Activated CD4-positive, alpha-beta memory T cell treated with anti-CD3 and anti-CD28 coated beads, Interleukin-2, amount 10 ng/mL, durations not matched to agents 7 days and 5 days (primary cell): ENCODE measurements at places on chromosomes 1 and 21.

GRCh38 chr21:35933466-35933865 lies 126.9 kb downstream of the SETD4 start:
- H3K27me3 ChIP-seq = no peaks in the 10 kb centered on the region
- no peak overlapping the region for H3K4me3 ChIP-seq
- no peak overlapping the region for H3K27ac ChIP-seq
- H3K4me1 ChIP-seq = no peaks in the 10 kb centered on the region
- H3K36me3 ChIP-seq = no peaks in the 10 kb centered on the region

- H3K27me3 ChIP-seq = peaks cover 7% of the 10 kb centered on the region
- no peaks in the 10 kb centered on the region for H3K36me3 ChIP-seq
- H3K4me1 ChIP-seq = no peaks in the 10 kb centered on the region
- DNase-seq = no peak
These were observed 29.6 kb downstream of the KCNN3 start for GRCh38 chr1:154840269-154841176.

- no peak for DNase-seq
- H3K27ac ChIP-seq = no peak overlapping the region
- H3K36me3 ChIP-seq = peaks cover 66% of the 10 kb centered on the region
- H3K27me3 ChIP-seq = no peaks in the 10 kb centered on the region
- no peak overlapping the region for H3K4me3 ChIP-seq
- H3K4me1 ChIP-seq = peaks cover 10% of the 10 kb centered on the region
These were observed 14.5 kb upstream of the AXDND1 start for GRCh38 chr1:179351281-179351680.

GRCh38 chr21:44331650-44332307 lies 7.4 kb downstream of the CFAP410 start:
- no peak overlapping the region for H3K27ac ChIP-seq
- no peaks in the 10 kb centered on the region for H3K4me1 ChIP-seq
- no peaks in the 10 kb centered on the region for H3K27me3 ChIP-seq
- DNase-seq = no peak
- H3K36me3 ChIP-seq = peaks cover 3% of the 10 kb centered on the region
- H3K4me3 ChIP-seq = no peak overlapping the region

DNA sequence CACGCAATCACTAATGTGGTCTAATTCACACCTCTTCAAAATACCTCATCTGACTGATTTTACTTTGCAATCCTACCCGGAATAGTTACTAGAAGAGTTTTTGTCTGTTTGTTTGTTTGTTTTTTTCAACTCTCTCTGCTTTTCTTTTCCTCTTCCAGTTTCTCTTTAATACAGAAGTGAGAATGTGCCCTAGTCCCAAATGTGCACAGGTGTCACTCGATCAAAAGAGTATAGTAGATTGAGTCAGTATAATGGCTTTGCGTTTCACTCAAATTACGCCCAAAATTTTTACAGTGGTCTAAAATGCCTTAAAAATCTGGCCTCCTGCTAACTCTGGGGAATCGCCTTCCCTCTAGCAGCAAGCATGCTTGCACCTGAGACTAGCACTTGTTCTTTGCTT lies 1536.8 kb downstream of the KCNT2 start:
- no peaks in the 10 kb centered on the region for H3K4me1 ChIP-seq
- H3K36me3 ChIP-seq = no peaks in the 10 kb centered on the region
- no peak for DNase-seq
- no peaks in the 10 kb centered on the region for H3K27me3 ChIP-seq

GRCh38 chr21:45187646-45188045 lies 100.0 kb downstream of the POFUT2 start:
- H3K36me3 ChIP-seq = peaks cover 82% of the 10 kb centered on the region
- H3K4me3 ChIP-seq = no peak overlapping the region
- H3K27ac ChIP-seq = no peak overlapping the region
- DNase-seq = no peak
- no peaks in the 10 kb centered on the region for H3K4me1 ChIP-seq
- H3K27me3 ChIP-seq = no peaks in the 10 kb centered on the region

DNA sequence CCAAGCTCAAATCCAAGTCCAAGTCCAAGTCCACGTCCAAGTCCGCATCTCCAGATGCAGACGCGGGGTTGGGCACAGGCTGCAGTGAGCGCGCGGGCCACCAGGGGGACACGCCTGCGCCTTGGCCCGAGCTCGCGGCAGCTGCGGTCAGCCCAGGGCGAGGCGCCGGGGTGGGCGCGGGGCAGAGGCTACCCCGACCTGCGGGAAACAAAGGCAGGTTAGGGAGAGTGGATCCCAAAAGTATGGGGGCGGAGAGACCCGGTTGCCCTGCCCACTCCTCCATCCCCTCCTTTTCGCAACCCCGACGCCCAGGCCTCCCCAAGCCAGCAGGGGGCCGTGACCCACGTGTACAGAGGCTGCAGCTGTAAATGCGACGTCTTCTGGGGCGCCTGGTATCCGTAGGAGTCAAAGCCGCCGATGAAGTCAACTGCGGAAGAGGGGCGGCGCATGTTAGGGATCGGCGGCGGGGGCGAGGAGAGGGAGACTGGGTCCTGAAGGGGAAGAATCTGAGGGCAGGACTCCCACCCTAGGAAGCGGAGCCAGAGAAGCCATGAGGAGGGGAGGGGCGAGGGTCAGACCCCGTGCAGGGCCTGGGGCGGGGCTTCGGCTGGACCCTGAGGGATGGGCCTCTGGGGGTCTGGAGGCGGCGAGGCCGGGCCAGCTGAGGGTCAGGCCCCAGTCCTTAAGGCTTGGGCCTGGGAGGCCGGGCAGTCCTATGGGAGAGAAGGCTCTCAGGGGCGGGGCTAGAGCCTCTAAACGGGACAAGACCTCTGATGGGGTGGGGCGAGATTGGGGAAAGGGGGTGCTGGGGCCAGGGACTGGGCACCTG lies 58.0 kb downstream of the NKAIN1 start:
- no peak overlapping the region for H3K27ac ChIP-seq
- no peak overlapping the region for H3K4me3 ChIP-seq
- peak; percentile 60 for DNase-seq
- peaks cover 35% of the 10 kb centered on the region for H3K27me3 ChIP-seq

DNA sequence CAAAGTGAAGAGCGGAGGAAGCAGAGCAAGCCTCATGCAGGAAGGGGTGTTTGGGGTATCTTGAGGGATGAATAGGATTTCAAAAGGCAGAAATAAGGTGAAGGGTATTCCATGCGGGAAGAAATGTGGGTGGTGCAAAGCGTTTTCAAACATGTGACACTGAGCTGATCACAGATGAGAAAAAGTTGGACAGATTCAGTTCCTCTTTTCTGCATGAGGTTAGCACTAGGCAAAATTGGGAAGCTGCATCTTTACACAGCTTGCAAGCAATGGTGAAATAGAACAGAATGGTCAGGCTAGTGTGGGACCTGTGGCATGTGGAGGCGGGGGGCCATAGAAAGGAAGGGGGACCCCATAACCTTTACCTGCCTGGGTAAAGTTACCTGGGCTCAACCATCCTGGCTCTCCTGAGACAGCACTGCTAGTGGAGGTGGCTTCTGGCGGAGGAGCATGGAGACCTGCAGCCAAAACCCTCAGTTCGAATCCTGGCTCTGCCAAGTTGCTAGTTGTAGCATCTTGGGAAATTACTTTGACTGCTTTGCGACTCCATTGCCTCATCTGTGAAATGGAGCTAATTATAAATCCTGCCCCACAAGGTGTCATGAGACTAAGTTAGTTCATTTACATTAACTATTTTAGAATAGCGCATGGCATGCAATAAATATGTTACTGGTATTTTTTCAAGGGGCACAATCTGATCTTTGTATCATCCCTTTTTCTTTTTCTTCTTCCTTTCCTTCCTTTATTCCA lies 16.4 kb downstream of the KCNA10 start:
- no peak overlapping the region for H3K4me3 ChIP-seq
- no peak overlapping the region for H3K27ac ChIP-seq
- H3K27me3 ChIP-seq = peaks cover 31% of the 10 kb centered on the region
- H3K4me1 ChIP-seq = peaks cover 4% of the 10 kb centered on the region

DNA sequence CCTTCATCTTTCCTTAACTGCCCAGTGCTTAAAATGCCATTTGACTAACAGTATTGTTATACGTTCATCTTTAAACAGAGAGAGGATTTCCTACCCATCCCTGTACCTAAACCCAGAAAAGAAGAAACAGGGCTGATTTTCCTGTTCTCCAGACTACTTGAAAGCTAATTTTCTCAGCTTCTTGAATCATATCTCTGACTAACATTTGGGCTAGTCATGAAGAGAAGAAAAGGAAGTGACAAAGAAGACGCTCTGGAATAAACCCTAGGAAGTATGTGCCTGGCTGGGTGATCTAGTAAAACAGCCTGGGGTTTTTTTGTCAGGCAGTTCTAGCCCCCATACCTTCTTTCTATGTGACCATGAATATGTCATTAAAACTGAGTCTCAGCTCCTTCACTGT lies 44.8 kb upstream of the SGIP1 start:
- H3K27me3 ChIP-seq = peaks cover 3% of the 10 kb centered on the region
- no peaks in the 10 kb centered on the region for H3K4me1 ChIP-seq
- no peak overlapping the region for H3K27ac ChIP-seq

GRCh38 chr1:64981601-64982533 lies 15.5 kb upstream of the JAK1 start:
- no peaks in the 10 kb centered on the region for H3K36me3 ChIP-seq
- DNase-seq = no peak
- peaks cover 9% of the 10 kb centered on the region for H3K4me1 ChIP-seq
- H3K27ac ChIP-seq = no peak overlapping the region
- H3K27me3 ChIP-seq = peaks cover 2% of the 10 kb centered on the region

GRCh38 chr1:110346690-110347089 lies 7.5 kb downstream of the RBM15 start:
- no peaks in the 10 kb centered on the region for H3K27me3 ChIP-seq
- no peak overlapping the region for H3K4me3 ChIP-seq
- no peak for DNase-seq
- H3K36me3 ChIP-seq = peaks cover 85% of the 10 kb centered on the region

- H3K36me3 ChIP-seq = peaks cover 24% of the 10 kb centered on the region
- H3K27me3 ChIP-seq = no peaks in the 10 kb centered on the region
These were observed 44.2 kb downstream of the TMEM53 start for GRCh38 chr1:44630116-44630515.

DNA sequence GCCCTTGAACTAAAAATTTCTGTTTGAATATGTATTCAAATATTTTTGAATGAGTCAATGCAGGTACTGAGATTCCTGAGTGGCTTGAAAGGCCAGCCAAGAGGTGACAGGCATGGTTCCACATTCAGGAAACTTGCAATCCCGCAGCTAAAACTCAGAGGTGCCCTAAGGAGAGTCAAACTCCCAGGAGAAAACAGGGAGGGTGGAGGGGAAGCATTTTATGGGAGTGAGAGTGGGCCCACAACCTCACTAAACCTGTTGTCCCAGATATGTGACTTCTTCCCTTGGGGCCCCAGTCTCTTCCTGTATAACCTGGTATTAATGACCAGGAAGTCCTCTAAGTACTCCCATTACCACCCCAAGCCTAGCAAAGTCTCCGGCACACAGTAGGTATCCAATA lies 189.6 kb downstream of the PLPP3 start:
- no peaks in the 10 kb centered on the region for H3K4me1 ChIP-seq
- H3K27me3 ChIP-seq = no peaks in the 10 kb centered on the region
- H3K36me3 ChIP-seq = no peaks in the 10 kb centered on the region
- no peak for DNase-seq

DNA sequence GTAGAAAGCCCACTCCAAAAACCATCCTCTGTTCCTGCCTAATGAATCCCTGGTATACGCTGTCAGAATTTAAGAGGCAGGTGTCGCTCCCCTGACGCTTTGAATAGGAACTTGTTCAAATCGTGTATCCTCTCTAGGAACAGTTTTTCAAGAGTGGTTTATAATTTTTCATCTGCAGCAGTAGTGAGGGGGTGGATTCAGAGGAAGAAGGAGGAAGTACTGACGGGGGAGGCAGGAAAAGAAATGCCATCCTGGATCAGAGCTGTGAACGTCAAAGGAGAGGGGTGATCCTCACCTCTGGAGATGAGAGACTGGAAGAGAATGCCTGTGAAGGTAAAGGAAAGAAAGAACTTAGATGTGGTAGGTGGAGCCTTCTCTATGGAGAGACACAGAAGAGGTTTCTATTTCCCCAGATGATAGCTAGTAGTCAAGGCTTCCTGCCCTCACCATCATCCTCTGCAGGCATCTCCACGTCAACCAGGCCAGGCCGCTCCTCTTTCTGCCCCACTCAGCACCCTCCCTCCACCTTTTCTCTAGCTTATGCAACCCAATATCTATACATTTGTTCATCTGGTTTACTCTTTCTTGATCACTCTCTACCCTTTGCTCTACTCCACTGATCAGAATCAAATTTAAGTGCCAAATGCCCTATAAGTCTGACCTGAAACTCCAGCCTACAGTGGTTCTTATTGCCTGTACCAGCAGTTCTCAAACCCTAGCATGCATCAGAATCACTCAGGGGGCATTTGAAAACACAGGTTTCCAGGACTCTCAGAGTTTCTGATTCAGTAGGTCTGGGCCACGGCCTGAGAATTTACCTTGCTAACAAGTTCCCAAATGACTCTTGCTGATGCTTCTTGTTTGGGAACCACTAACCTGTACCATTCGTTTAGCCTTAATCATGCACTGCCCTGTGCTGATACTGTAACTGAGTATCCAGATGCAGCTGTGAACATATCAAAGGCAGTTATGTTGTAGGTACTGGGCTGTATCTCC lies 13.1 kb upstream of the BCL9 start:
- H3K4me3 ChIP-seq = no peak overlapping the region
- no peaks in the 10 kb centered on the region for H3K36me3 ChIP-seq
- H3K4me1 ChIP-seq = no peaks in the 10 kb centered on the region
- peaks cover 5% of the 10 kb centered on the region for H3K27me3 ChIP-seq
- DNase-seq = no peak
- no peak overlapping the region for H3K27ac ChIP-seq

- no peak for DNase-seq
- no peaks in the 10 kb centered on the region for H3K27me3 ChIP-seq
- no peak overlapping the region for H3K27ac ChIP-seq
- no peaks in the 10 kb centered on the region for H3K36me3 ChIP-seq
These were observed 207.4 kb downstream of the APP start for GRCh38 chr21:25963181-25963580.

- no peak for DNase-seq
- no peak overlapping the region for H3K27ac ChIP-seq
- no peaks in the 10 kb centered on the region for H3K27me3 ChIP-seq
- H3K4me3 ChIP-seq = no peak overlapping the region
- no peaks in the 10 kb centered on the region for H3K36me3 ChIP-seq
These were observed 119.9 kb downstream of the KCNJ15 start for GRCh38 chr21:38376693-38377092.

- H3K36me3 ChIP-seq = no peaks in the 10 kb centered on the region
- no peak for DNase-seq
- H3K27ac ChIP-seq = no peak overlapping the region
- H3K4me1 ChIP-seq = no peaks in the 10 kb centered on the region
- no peaks in the 10 kb centered on the region for H3K27me3 ChIP-seq
These were observed 466.3 kb downstream of the LMO4 start for GRCh38 chr1:87794788-87795614.

DNA sequence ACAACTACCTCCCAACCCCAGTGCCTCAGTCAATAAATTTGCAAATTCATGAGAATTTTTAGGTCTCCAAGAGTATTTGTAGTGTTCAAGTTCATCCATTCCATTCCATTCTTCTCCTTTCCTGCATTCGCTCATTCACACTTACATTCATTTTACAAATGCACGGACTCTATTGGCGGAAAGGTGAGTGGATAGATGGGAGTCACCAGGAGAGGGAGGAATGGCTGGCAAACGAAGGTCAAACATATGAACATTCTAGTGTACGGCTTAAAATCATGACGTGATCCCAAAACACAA lies 2.5 kb downstream of the LORICRIN start:
- no peak overlapping the region for H3K27ac ChIP-seq
- peaks cover 22% of the 10 kb centered on the region for H3K4me1 ChIP-seq
- H3K27me3 ChIP-seq = peaks cover 72% of the 10 kb centered on the region
- no peak for DNase-seq
- no peaks in the 10 kb centered on the region for H3K36me3 ChIP-seq

GRCh38 chr1:39144924-39145323 lies 59.6 kb upstream of the MACF1 start:
- no peak for DNase-seq
- H3K36me3 ChIP-seq = no peaks in the 10 kb centered on the region
- no peak overlapping the region for H3K27ac ChIP-seq
- no peaks in the 10 kb centered on the region for H3K4me1 ChIP-seq
- H3K4me3 ChIP-seq = no peak overlapping the region
